ENCODE measurements at places on chromosomes 1 and 21.

DNA sequence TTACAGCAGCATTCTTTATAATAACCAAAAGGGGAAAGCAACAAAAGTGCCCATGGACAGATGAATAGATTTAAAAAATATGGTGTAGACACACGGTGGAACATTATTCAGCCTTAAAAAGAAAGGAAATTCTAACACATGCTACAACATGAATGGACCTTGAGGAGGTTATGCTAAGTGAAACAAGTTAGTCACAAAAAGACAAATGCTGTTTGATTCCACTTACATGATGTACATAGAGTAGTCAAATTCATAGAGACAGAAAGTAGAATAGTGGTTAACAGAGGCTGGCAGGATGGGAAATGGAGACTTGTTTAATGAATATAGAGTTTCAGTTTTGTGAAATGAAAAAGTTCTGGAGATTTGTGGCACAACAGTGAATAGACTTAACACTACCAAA is 151.4 kb downstream of the CYYR1 start:
- no peak for DNase-seq

DNA sequence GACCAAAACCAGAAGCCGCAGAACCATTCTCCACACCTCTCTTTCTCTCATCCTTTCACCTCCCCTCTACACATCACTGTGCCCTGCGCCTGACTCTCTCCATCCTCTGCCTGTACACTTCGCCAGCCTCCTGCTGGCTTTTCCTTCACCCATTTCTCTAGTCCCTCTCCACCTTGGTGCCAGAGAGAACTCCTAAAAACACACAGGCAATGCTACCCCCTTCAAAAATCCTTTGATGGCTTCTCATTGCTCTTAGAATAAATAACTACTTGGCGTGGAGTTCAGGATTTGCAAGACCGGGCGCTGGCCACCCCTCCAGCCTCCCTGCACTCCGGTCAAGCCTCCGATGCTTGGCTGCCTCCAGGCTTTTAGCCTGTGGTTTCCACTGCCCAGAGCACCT is 8.6 kb downstream of the CRABP2 start:
- no peak for DNase-seq

DNA sequence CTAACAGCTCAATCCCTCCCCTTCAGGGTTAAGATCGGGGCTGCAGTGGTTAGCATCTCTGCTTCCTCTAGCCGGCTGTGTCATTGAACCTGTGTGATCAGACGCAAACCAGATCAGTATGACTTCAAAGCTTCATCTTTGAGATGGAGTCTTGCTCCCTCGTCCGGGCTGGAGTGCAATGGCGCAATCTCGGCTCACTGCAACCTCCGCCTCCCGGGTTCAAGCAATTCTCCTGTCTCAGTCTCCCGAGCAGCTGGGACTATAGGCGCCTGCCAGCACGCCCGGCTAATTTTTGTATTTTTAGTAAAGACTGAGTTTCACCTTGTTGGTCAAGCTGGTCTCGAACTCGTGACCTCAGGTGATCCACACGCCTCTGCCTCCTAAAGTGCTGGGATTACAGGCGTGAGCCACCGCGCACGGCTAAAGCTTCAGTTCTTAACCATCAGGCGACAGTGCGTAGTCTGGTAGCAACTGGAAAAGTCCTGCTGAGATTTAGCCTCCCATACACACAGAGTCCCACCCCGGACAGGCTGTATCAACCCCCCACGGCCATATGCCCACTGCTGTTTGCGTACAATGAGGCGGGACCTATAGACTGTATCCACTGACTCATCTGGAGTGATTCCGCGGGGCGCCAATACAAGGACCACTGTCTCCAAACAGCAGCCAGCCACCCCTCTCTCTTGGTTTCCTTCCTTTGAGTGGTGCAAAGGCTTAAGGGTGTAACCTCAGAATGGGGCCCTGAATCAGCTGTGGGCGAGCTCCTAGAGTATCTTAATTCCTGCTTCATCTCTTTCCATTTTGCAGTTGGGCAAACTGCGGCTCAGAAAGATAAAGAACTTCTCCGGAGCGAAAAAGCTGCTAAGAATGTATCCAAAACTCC is 23.3 kb downstream of the CELA3A start:
- DNase-seq, result no peak

DNA sequence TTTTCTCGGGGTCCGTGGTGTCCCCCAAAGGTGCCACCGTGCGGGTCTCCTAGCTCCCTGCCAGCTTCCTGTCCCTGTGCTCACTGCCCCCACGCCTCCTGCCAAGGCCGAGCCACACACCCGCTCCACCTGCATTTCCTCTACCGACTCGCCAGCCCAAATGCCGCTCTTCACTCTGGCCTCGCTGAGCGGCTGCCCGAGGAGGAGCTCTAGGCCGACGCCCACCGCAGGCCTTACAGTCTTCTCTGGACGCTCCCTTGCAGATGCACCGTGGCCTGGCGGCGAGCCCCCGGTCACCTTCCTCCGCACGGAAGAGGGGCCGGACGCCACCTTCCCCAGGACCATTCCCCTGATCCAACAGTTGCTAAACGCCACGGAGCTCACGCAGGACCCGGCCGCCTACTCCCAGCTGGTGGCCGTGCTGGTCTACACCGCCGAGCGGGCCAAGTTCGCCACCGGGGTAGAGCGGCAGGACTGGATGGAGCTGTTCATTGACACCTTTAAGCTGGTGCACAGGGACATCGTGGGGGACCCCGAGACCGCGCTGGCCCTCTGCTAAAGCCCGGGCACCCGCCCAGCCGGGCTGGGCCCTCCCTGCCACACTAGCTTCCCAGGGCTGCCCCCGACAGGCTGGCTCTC is 26.3 kb downstream of the FTCD start:
- no peak for DNase-seq

GRCh38 chr1:152186556-152187285 is 27.7 kb upstream of the RPTN start:
- DNase-seq, result no peak

GRCh38 chr1:18640228-18641004 is 9.8 kb downstream of the PAX7 start:
- no peak for DNase-seq

DNA sequence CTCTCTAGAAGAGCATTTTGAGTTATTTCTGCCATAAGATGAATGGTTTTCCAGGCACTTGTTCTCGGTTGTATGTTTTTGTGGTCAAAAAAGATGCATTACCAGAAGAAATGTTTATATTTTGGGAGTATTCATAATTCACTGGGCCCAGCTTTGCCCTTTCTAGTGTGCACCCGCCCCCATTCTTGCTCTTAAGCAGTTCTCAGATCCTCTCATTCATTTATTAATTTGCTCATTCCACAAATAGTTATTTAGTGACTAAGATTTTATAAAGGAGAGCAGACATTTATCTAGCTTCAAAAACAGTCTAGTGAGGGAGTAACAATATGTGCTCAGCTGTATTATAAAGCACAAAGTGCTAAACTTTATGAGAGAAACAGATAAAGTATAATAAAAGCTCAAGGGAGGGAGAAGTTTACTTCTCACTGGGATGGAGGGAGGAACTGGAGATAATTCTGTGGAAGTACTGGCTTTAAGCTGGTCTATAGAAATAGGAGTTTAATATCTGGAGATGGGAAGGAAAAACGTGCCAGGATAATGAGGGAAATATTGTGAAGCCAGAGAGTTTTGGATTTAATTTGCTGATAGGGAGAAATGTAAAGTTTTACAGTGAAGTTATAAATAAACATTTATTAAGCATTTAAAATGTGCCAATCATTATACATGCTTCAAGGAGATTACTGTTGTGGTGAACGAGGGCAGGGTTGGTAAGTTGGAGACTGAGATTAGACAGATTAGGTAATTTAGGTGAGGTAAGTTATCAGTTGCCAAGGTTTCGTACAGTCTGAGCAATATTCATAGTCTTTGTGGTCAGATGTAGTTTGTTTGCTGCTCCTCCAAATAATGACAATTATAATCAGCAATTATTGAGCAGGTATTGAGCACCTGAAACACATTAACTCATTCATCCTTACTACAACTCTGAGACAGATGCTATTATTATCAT is 9.1 kb upstream of the MACF1 start:
- DNase-seq, result no peak

DNA sequence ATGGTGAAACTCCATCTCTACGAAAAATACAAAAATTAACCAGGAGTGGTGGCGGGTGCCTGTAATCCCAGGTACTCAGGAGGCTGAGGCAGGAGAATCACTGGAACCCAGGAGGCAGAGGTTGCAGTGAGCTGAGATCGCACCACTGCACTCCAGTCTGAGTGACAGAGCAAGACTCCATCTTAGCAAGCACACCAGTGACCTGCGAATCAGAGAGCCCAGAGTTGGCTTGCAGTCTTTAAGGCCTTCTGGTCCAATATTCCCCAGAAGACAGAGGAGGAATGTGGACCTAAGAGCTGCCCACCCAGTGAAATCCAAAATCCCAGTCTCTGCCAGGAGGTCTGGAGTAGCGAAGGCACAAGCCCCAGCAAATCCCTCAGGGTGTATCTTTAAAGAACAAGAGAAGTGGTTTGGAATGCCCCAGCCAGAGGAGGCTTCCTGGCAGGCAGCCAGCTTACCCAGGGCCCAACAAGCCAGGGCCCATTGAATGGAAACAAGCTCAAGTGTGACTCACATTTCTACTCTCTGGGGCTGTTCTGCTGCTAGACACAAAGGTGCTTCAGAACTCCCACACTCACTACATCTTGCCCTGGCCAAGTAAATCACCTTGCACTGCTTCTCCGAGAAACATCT is 23.9 kb downstream of the GPR161 start:
- DNase-seq, result no peak

DNA sequence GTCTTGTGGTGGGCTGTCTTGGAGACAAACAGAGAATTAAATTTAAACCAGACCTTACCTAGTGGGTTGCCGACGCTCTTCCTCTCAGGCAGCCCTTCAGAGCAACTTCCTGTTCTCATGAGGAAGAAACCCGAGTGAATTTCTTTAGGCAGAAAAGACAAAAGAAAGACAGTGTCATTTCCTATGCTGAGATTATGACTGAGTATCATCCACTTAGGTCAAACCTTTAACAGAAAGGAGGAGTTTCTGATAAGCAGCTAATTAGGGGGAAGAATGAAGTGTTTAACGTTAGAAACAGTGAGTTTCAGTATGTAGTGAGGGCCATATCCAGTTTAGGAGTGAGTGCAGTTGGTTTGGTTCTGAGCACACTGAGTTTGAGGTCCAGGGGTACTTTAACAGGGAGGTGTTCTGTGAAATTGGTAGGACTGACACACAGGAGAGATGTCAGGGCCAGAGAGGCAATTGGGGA is 38.7 kb downstream of the FASLG start:
- no peak for DNase-seq

- DNase-seq, result no peak
Observed at GRCh38 chr1:100736746-100737145, 17.2 kb downstream of the VCAM1 start.

- peak; percentile 11 for DNase-seq
Observed at GRCh38 chr1:1779691-1780597, 1.7 kb upstream of the NADK start.

DNA sequence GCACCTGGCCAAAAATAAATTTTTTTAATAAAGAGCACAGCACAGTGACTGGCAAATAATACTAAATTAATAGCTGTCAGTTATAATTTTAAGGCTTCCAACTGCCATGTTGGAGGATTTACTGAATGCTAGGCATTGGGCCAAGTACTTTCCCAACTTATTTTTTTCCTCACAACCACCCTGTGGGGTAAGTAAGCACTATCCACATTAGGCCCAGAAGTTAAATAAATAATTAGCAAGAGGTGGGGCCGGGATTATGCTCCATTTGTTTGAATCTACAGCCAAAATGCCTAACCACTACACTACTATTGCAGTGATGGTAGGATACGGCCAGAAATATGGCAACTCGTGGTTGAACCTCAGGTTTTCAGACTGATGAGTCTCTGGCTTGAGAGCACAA is 4.6 kb upstream of the TRNAU1AP start:
- no peak for DNase-seq

GRCh38 chr1:220344745-220345144 is 72.5 kb upstream of the RAB3GAP2 start:
- no peak for DNase-seq

All from AG09309 (cell line).